Lung microvascular endothelial cell (primary cell): ENCODE measurements at places on chromosomes 4 and X. TPM values are rescaled to one million over a fixed set of nuclear protein-coding genes. Genes with fewer than 3 reads are reported as not detected.

Gene KLHL34
- total RNA-seq, result not detected in 2 replicates

Gene GRPR
- total RNA-seq, result under 0.01 TPM in 2 replicates

Gene SPANXD
- not detected in 2 replicates for total RNA-seq

Gene BTK
- total RNA-seq, result not detected in 2 replicates

Gene LAP3
- total RNA-seq, result 117 and 174 TPM in 2 replicates

Gene HDAC6
- total RNA-seq, result 18.3 and 29.2 TPM in 2 replicates

Gene PGRMC1
- 66.0 and 81.7 TPM in 2 replicates for total RNA-seq

DNA sequence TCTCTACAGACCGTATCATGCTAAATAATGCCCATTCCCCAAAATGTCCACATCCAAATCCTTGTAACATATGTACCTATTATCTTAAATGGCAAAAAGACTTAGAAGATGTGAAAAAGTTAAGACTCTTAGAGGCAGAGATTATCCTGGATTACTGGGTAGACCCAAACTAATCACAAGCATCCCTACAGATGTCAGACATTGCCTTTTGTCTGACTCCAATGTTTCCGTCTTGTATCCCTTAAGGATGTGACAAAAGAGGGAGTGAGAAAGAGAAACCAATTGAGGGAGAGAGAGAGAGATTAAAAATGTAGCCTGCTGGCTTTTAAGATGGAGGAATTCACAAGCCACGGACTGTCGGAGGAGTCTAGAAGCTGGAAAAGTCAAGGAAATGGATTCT lies 401.9 kb upstream of the FSTL5 start:
- no peak for DNase-seq

GRCh38 chr4:94032754-94033153 lies 174.9 kb upstream of the SMARCAD1 start:
- DNase-seq, result no peak

- no peak for DNase-seq
Observed at GRCh38 chrX:118182681-118183080, 66.1 kb upstream of the KLHL13 start.

- DNase-seq, result peak; percentile 20
Observed at GRCh38 chr4:28654618-28655017, 1794.0 kb downstream of the STIM2 start.

- DNase-seq, result no peak
Observed at GRCh38 chr4:6325788-6326290, 56.2 kb downstream of the WFS1 start.

DNA sequence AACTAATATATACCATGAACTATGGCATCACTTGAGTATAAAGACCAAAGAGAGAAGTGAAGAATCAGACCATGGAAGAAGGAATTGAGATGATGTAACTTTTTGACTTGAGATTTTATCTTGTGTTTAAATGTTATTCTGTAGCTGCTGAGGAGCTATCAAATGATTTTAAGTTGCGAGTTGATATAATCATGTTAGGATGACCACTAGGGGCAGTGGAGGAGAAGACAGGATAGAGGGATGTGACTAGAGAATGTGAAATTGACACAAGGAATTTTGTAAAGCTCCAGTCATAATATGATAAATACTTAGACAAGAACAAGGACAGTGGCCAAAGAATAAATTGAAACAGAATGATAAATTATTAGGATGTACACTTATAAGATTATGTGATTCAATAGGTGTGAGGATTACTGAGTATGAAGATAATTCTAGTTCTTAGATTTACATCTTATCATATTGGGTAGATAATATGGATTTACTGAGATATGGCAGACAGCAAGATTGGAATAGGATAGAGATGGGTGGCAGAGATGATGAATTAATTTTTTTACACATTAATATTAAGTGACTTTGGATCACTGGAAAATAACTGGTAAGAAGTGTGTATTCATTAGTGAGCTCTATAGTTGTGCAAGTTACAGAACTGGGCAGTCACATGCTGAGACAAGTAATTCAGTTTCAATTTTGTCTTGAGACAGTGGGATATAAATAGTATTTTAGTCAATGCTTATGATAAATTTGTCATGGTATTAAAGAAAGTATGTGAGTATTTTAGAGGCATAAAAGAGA lies 816.0 kb upstream of the PCDH10 start:
- no peak for DNase-seq

- no peak for DNase-seq
Observed at GRCh38 chr4:176729489-176729888, 63.2 kb downstream of the VEGFC start.

GRCh38 chrX:70166601-70167590 lies 10.4 kb upstream of the DGAT2L6 start:
- DNase-seq, result peak; percentile 68

- no peak for DNase-seq
Observed at GRCh38 chr4:126241634-126242033, 926.9 kb downstream of the FAT4 start.

DNA sequence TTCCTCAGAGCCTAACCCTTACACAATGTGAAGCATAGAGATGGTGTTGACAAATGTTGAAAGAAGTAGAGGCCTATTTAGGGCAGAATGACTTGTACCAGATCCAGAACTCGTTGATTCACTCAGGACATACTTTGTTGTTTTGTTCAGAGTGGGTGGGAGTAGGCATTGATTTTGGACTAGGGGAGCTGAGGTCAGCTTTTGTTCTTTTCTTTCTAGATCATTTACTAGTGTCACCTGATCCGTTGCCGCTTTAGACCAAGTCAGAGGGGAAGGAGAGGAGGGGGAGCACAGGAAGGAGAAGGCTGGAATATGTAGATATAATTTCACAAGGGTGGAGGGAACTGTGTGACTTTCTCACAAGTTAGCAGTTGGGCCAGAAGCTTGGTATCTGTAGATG lies 282.4 kb upstream of the GPC4 start:
- DNase-seq, result no peak

DNA sequence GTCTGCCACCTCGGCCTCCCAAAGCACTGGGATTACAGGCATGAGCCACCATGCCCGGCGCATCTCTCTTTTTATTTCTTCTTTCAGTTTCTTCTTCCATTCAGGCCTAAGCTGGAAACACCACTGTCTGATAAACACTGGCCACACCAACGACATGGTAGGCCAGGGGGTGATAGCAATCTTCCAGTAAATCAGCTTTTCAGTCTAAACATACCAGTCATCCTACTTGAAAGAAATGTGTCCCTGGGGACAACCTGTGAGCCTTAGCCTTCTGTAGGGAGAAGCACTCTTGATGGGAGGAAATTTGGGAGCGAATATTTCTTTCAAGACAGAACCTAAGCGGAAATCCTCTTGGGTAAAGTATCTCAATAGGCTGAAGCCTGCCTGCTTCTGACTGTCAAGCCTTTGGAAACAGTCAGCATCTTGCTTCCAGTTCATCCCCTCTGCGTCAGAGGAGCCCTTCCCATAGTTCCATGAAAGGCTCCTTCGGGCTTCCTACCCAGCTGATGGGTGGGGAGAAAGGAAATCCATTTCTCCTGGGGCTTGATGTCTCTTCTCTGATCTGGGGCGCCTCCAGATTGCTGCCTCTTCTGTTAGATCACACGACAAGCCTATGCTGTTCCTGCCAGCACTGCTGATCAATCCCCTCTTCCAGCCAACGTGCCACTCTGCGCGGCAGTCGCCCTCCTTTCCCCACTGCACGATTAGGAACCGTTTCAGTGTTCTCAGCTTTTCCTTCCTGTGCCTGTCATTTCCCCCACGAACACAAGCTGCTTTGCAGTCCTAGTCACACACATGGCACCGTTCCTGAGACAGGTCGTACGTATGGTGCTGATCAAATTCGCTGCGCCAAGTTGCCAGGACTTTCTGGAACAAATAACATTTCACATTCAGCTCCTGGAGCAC lies 49.5 kb upstream of the CBR4 start:
- peak; percentile 81 for DNase-seq

DNA sequence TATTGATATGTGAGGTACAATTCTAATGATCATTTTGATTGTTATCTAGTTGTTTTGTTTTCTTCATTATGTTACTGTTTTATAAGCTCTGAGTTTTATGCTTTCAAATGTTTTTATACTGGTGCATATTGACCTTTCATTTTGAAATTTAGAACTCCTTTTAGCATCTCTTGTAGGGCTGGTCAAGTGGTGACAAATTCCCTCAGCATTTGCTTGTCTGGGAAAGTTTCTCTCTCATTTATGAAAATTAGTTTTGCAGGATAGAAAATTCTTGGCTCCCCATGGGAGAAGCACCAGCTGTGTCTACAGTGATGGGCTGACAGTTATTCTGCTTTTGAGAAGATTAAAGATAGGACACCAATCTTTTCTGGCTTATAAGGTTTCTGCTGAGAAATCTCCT lies 105.3 kb upstream of the SPRY1 start:
- DNase-seq, result peak; percentile 9

DNA sequence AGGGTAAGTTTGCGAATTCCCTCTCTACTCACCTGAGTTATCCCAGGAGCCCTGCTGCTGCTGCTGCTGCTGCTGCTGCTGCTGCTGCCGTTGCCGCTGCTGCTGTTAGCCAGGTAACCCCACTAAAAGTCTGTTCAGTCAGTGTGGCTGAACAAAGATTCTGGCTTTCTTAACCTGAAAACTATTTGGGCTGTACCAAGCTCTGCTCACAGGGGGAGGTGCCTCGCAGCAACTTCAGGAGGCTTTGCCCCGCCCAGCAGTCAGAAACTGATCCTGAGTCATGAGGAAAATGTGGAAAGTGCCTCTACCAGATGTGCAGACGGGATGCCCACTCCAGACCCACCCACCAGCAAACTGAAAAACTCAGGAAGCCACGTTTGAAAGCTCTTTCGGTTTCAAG lies at the start of gene CAPN6:
Gene CAPN6, minus strand, starts transcription at position 145 of the 400 bp plus-strand sequence. CDS start 6,547 bp downstream, outside the sequence.
- no peak for DNase-seq

DNA sequence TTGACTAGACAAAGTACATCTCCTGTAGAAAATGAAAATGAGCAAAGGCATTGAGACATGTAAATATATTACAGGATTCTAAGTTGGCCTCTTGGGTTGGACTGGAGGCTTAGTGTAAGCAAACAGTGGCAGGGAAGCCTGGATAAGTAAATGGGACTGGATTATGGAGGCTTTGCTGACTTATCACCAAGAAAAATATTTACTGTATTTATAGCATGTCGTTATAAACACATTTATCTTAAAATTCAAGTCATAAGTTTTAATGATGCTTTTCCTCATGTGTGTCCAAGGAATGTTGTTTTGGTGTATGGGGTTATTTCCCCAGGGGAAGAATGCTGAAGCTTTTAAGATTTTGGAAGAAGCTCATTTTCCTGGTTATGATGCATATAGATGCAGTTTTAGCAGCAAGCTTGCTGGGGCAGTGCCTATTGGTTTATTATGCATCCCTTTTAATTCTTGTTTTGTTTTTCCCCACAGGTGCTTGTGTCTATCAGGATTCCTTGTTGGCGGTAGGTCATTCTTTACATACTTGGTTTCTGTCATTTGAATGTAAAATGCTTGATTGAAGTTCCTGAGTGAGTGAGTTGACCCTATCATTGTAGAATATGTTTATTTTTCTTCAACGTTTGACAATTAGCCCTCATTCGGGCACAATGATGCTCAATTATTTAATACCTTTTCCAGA lies 8.5 kb downstream of the FRAS1 start:
- DNase-seq, result no peak

DNA sequence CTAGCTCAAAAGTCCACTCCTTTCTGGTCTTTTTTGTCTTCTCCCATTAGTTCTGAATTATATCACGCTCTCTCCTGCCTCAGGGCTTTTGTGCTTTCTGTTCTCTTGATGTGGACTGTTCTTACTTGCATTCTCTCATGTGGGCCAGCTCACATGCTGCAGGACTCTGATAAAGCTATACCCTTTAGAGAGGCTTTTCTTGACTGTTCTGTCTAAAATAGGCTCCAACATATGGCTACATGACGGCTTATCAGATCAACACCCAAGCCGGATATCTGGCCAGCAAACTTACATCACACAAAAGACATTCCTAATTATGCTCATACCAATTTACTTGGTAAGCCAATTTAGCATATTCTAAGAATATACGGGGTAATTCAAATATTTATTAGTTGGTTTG lies 1494.5 kb downstream of the TECRL start:
- DNase-seq, result no peak

DNA sequence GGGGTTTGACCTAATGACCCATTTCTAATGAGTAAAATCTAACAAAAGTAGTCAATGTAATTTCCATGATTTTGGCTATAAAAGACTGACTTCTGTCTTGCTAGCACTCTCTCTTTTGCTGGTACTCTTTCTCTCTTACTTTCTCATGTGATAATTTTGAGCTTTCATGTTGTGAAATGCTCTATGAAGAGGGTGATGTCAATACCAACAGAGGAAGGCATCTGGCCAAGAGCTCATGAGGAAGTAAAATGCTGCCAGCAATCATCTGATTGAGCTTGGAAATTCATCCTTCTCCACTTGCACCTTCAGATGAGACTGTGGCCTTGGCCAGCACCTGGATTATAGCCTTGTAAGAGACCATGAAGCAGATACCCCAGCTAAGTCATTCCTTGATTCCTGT lies 347.7 kb downstream of the HS3ST1 start:
- no peak for DNase-seq

DNA sequence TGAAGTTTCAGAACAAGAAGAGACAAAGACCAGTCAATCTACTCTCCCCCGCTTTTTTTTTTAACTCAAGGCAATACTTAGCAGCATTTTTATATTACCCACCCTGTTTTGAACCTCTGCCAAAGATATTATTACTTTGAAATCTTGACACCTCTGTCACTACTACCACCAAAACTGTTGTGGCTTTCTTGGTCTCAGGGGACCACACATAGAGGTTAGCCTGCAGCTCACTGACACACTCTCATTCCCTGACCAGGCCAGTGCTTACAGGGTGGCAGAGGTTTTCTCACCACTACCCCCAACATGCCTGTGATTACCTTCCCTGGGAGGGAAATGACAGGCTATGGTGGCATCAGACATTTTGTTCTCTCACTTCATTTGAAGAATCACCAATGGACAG lies 137.4 kb upstream of the STIM2 start:
- DNase-seq, result no peak

DNA sequence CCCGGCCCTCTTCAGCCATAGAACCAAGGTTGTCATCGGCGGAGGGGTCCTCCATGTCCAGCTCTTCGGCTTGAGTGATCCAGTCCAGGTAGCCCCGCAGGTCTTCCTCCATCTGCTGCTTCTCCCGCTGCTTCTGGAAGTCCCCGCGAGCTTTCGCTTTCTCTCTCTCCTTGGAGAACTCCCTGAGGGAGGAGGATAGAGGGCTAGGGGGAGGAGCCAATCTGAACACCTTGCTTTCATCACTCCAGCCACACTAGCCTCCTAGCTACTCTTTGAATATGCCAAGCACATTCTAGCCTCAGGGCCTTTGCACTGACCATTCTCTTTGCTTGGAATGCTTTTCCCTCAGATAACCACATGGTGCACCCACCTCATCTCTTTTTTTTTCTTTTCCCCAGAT lies 6.2 kb downstream of the CACNA1F start:
- DNase-seq, result no peak

GRCh38 chrX:153645151-153645550 lies 1.9 kb upstream of the DUSP9 start:
- no peak for DNase-seq

DNA sequence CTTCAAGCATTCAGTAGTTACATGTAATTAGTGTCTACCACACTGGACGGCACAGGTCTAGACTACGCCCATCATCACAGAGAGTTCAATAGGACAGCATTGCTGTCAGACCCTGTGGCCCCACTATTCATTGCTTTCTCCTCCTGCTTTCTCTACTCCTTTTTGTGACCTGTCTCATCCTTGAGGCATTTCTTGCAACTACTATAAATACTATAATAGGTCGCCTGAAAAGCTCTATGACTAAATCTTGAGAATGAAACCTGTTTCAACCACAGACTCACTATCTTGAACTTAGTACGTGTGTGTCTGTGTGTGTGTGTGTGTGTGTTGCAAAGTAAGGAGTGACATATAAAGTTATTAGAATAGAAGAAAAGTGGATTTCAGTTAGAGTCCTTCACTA lies 252.9 kb upstream of the KLF3 start:
- DNase-seq, result no peak

- DNase-seq, result no peak
Observed at GRCh38 chr4:92090887-92091286, 212.9 kb upstream of the GRID2 start.

- DNase-seq, result no peak
Observed at GRCh38 chr4:102037566-102037965, 247.0 kb downstream of the BANK1 start.
